Stimulated activated CD8-positive, alpha-beta memory T cell treated with anti-CD3 and anti-CD28 coated beads, Interleukin-7, amount 100 ng/mL, for 1 hour (primary cell): ENCODE measurements at places on chromosomes 4 and X.
A peak's percentile ranks its signal among the peaks of the same experiment; 100 is the strongest.

DNA sequence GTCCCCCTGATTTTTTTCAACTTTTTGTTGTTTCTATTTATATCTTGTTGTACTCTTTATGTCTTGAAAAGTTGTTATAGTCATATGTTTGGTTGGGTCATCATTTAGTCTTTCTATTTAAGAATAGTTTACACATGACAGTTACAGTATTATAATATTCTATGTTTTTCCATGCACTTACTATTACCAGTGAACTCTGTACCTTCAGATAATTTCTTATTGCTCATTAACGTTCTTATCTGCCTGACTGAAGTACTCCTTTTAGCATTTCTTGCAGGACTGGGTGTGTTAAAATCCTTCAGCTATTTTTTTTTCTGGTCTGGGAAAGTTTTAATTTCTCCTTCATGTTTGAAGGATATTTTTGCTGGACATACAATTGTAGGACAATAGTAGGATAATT, 157.7 kb upstream of the DIPK2B start:
- DNase-seq: no peak

DNA sequence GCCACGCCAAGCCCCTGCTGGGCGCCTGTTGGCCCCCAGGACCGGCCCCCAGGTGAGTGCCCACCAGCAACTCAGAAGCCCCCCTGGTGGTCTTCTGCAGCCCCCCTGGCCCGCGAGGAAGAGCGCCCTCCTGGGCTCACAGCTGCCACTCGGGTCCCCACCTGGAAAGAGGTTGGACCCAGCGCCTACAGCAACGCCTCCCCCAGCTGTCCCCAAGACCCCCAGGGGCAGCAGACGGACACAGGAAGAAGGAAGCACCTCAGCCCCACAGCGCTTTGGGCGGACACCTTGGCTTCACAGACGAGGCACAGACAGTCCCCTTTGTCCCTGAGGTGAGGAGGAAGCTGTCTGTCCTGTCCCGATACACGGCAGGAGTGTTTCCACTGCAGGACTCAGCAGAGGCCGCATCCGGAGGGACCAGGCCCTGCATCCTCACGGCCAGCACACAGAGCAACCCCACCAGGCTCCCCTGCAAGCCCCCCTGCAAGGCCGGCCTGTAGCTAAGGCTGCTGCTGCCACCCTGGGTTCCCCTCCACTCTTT, 115.6 kb upstream of the NKX1-1 start:
- DNase-seq: no peak

DNA sequence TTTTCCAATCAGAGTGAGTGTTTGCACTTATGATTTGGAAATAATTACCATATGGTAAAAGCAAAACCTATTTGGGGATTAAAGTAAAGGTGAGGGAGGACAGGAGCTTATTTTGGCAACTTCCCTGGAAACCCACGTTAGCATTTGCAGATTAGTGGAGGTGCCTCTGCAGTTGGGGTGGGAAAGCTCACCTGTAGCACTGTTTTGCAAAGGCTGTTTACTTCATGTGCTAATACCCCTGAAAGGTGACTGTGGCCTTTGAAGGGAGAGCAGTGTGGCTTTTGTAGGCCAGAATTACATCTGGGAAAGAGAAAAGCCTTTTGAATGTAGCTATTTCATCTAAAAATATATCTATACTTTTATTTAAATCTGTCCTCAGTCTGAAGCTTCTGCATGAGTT, 9.4 kb downstream of the SUPT20HL1 start:
- DNase-seq: no peak

DNA sequence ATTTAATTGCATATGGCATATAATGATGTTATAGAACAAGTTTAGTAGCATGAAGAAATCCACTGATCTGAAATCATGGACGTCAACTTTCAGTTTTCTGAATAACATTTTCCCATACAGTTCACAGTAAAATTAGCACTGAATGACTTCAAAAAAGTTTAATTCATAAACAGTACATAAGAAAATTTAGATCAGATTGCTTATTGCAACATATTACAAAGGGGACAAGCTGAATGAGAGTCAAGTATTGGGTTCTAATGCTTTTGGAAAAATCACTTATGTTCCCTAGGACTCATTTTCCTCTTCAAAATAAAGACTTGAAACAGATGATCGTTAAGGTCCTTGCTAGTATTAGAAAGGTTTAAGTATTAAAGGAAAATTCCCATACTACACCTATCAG, 898.3 kb upstream of the INTU start:
- DNase-seq: no peak

- no peak for DNase-seq
Observed at GRCh38 chr4:7287918-7288280, 95.6 kb downstream of the SORCS2 start.

- no peak for DNase-seq
Observed at GRCh38 chrX:15336023-15336413, 695 bp upstream of the PIGA start.

GRCh38 chr4:100289946-100290345, 99.7 kb upstream of the DDIT4L start:
- DNase-seq: no peak

- peak; percentile 10 for DNase-seq
Observed at GRCh38 chrX:97563531-97564133, 679.9 kb downstream of the RPA4 start.

DNA sequence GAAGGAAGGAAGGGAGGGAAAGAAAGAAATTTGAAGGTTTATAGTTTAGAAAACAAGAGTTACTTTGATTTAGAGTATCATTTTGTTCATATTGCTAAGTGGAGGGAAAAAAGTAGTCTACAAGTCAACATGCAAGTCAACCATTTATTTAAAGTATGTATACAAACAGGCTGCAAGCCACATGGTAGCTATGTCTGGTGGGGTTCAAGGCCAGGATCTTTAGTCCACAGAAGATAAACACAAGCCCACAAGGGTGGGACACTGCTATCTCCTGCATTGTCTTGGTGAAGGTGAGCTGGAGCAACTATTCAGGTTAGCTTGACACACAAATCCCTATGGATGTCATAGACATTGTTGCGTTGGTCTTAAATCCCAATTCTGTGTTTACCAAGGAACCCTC, 71.4 kb downstream of the ABCG2 start:
- no peak for DNase-seq

- no peak for DNase-seq
Observed at GRCh38 chr4:54098375-54098774, 1.6 kb upstream of the GSX2 start.

- no peak for DNase-seq
Observed at GRCh38 chr4:150176547-150176946, 98.3 kb downstream of the DCLK2 start.

DNA sequence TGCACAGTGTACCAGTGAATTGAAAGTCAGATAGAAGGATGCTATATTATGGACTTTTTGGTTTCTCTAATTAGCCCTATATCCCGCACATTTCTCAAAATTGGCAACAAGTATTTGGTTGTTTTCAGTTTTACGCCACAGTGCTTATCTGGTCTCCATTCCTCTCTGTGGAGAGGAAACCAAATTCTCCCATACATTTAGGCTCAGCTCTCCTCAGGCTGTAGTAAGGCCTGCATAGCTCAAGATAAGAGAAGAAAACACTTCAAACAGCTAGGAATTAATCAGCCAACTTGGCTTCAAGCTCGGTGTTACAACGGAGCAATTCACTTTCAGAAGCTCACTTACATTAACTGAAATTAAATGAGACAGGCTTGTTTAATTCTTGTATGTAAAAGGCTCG, 263.2 kb downstream of the PDHA2 start:
- DNase-seq: no peak

DNA sequence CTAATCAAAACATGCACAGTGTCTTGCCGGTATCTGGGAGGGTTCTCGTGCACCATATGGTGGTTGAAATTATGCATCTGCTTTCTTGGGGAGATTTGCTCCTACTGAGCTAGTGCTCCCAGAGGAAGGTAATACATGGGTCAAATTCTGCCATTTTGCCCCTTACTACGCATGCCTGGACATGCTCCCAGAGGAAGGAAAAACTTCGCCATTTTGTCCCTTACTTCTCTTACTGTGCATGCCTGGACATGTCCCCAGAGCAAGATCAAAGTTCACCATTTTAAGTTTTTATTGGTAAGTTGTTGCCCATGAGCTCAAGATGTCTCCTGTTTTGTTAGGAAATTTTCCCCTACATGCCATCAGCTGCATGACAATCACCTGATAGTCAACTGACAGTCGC, 252.1 kb upstream of the KLHL4 start:
- no peak for DNase-seq

DNA sequence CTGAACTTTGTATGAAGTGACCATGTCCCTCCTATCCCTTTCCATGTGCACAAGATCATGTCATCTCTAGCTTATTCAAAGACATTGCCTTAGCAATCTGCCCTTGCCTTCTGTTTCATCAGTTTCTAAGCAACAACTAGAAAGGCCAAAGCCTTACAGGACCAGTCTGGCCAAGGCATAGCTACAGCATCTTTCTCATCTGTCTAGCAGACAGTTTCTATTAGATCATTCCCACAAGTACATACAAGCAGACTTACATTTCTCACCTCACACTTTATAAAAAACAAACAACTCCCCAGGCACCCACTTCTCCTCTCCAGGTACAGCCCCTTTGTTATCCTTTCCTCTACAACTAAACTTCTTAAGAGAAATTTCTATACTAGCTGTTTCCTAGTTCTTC, 188.7 kb upstream of the AADAT start:
- no peak for DNase-seq

DNA sequence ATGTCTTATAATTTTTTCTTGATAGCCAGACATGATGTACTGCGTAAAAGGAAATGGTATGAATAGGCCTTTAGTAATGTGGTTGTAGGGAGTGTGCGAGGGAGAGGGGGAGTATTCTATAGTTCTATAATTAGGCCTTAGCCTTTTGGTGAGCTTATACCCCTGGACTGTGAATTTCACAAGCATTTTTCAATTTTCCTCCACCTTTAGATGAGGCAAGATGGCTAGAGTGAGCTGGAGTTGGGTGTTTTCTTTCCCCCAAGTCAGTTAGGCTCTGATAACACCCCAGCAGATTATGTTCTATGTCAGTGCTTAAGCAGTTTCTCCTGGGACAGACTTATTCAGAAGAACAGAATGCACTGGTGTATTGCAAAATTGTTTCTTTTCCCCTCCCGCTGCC, 210.2 kb upstream of the NPY2R start:
- DNase-seq: no peak

DNA sequence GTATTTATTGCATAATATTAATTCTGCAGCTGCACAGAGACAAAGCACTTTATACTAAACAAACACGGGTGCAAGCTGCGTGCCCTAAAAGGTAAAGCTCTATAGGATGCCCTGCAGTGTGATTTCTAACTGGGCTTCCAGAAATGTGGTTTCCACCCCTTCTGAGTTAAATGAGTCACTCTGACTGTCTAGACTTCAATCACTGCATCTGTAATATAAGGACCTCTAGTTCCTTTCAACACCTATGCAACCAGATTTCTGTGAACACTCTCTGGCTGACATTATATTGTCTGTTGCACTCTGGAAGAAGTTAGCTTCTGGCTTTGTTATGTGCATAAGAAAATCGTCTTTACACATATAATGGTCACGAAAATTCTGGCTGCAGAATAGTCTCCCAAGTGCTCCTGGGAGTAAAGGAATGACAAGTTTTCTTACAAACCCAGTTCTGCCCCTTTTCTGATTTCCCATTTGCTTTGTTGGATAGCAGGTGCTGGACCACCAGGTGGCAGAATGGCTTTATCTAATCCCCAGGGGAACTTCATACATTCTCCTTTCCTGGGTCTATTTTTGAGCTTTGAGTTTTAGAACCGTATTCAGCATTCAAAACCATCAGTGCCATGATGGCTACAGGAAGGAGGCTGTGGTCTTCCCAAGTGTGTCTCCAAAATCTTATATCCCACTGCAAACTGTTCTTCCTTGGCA, 842.2 kb downstream of the STIM2 start:
- DNase-seq: no peak

DNA sequence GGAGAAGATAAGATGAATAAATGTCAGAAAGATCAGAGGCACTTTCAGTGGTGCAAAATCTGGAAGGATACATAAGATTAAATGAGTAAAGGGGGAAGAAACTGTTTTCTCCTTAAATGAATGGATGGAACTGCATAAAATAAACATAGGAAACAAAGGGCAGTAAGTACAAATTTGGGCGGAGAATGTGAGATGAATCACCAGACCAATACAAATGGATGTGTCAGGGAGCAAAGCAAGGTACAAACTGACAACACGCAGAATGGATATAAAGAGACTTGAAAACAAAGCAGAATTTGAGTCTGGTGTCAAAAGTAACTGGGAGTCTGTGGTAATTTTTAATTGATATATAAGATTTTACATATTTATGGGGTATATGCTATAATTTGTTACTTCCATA, 175.3 kb upstream of the PCDH18 start:
- DNase-seq: no peak

DNA sequence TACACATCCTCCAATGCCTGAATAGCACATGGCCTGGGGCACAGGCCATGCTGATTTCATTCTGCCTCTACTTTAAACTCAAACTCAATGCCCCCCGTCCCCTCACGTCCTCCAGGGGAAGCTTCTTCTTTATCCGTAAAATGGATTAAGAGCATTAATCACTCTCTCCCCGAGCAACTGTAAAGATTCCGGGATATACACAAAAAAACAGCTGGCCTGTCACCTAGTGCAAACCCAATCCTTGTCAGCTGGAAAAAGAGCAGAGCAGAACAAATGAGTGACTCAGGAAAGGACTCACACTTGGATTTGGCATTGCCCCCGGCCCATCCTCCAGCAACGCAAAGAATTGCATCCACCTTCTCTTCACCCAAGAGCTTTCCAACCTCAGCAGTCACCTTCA, 7.8 kb downstream of the QDPR start:
- no peak for DNase-seq

- no peak for DNase-seq
Observed at GRCh38 chr4:27844376-27844775, 983.7 kb downstream of the STIM2 start.

GRCh38 chr4:51831133-51831532, 11.8 kb upstream of the DCUN1D4 start:
- peak; percentile 49 for DNase-seq

GRCh38 chr4:32748498-32748897, 2028.3 kb downstream of the PCDH7 start:
- DNase-seq: no peak

DNA sequence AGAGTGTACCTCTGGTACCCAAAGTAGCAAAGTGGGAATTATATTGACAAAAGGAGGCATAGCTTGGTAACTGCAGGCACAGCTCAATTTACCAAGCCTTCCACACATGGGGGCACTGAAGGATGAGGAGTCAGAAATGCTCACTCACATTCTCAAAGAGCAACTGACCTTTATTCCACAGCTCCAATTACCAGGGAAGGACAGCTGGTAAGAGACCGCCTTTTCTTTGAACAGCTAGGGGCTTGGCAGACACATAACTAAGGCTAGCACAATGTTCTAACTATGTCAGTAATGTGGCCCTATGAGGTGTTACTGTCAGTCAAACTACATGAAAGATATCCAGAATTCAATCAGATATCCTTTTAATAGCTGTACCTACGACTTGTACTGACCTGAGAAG, 20.5 kb upstream of the STS start:
- no peak for DNase-seq

- no peak for DNase-seq
Observed at GRCh38 chrX:11130136-11130535, 19.0 kb downstream of the HCCS start.

- DNase-seq: no peak
Observed at GRCh38 chrX:33379839-33380238, 168.5 kb upstream of the DMD start.

GRCh38 chr4:113872426-113873260, 106.8 kb downstream of the ARSJ start:
- DNase-seq: no peak

- DNase-seq: no peak
Observed at GRCh38 chr4:40511036-40511614, 118.5 kb downstream of the RBM47 start.
